ENCODE measurements at places on chromosomes 6 and 20. TPM values are rescaled to one million over a fixed set of nuclear protein-coding genes. Genes with fewer than 3 reads are reported as not detected.

DSP gene
- total RNA-seq = 0.12 TPM

CPXM1 gene
- 0.68 TPM for total RNA-seq

ADTRP gene
- total RNA-seq = 0.47 TPM

SAMD3 gene
- total RNA-seq = 47.9 TPM

All from activated CD8-positive, alpha-beta memory T cell treated with anti-CD3 and anti-CD28 coated beads, Interleukin-2, amount 10 ng/mL, durations not matched to agents 7 days and 5 days (primary cell).